ENCODE measurements at places on chromosomes 5 and 9.

- no peaks in the 10 kb centered on the region for H3K4me1 ChIP-seq
- no peak overlapping the region for H3K27ac ChIP-seq
- no peaks in the 10 kb centered on the region for H3K36me3 ChIP-seq
- peaks cover 3% of the 10 kb centered on the region for H3K27me3 ChIP-seq
Observed at GRCh38 chr5:32767948-32768467, 56.9 kb downstream of the NPR3 start.

GRCh38 chr9:111872886-111873285, 23.7 kb upstream of the UGCG start:
- no peak overlapping the region for H3K27ac ChIP-seq
- no peaks in the 10 kb centered on the region for H3K27me3 ChIP-seq
- peaks cover 4% of the 10 kb centered on the region for H3K4me1 ChIP-seq
- no peak overlapping the region for H3K4me3 ChIP-seq
- no peaks in the 10 kb centered on the region for H3K36me3 ChIP-seq

DNA sequence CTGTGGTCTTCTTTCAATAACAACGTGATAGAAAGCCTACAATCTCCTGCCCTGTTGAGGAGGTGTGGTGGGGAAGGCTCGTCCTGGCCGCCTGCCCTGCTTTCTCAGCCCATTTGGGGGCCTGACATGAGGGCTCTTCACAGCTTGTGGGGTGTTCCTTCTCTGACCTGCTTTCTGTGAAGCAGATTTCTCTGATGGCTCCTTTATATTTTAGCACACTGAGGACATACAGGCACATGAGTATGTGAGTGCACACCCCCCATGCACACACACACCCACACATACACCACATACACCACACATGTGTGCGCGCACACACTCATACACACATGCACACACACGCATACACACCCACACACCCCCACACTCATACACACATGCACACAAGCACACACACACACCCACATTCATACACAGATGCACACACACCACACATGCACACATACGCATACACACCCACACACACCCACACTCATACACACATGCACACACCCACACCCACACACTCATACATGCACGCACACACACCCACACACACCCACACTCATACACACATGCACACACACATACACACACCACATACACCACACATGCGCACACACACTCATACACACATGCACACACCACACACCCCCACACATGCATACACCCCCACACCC, 117.5 kb downstream of the COL5A1 start:
- no peaks in the 10 kb centered on the region for H3K4me1 ChIP-seq
- no peaks in the 10 kb centered on the region for H3K27me3 ChIP-seq
- no peak overlapping the region for H3K4me3 ChIP-seq
- no peaks in the 10 kb centered on the region for H3K36me3 ChIP-seq
- no peak for DNase-seq

- H3K4me3 ChIP-seq, result peak within 1 kb of the TSS; percentile 56
- peaks cover 18% of the 10 kb centered on the region for H3K36me3 ChIP-seq
- no peaks in the 10 kb centered on the region for H3K27me3 ChIP-seq
- DNase-seq, result peak; percentile 65
- H3K27ac ChIP-seq, result peak within 1 kb of the TSS; percentile 89
Observed at GRCh38 chr5:177446200-177447065, at the start of gene PRR7. Gene PRR7, plus strand, starts transcription at chr5:177446814. Its CDS starts 8,254 bp downstream, at chr5:177455068.

- no peaks in the 10 kb centered on the region for H3K4me1 ChIP-seq
- no peak overlapping the region for H3K4me3 ChIP-seq
- peaks cover 9% of the 10 kb centered on the region for H3K27me3 ChIP-seq
- H3K27ac ChIP-seq, result no peak overlapping the region
- DNase-seq, result no peak
Observed at GRCh38 chr5:124660229-124661093, 86.0 kb downstream of the ZNF608 start.

DNA sequence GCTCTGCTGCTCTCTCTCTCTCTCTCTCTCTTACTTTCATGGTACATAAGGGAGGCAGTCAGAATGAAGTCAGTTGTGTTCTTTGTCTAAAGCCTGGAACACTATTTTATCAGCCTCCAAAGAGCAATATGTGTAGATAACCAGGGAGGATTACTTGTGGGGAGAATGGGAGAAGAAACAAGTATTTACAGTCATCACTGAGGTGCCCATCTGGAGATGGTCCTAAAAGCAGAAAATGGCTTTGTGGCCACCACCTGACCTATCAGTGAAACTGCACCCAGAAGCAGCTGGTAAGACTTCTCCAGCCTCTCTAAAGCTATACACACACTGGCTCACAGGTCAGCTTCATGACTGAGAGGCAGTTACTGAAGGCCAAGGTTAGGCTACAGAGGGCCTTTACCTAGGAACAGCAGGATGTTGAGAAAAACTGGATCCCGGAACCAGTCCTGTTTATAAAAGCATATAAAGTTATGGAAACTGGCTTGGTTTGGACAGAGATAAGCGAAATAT, 75.1 kb downstream of the MRPS27 start:
- no peaks in the 10 kb centered on the region for H3K27me3 ChIP-seq
- H3K27ac ChIP-seq, result no peak overlapping the region
- H3K36me3 ChIP-seq, result no peaks in the 10 kb centered on the region
- DNase-seq, result no peak

GRCh38 chr5:60334281-60334713, 365.7 kb downstream of the DEPDC1B start:
- H3K36me3 ChIP-seq, result no peaks in the 10 kb centered on the region
- H3K27ac ChIP-seq, result no peak overlapping the region
- H3K4me3 ChIP-seq, result no peak overlapping the region
- no peaks in the 10 kb centered on the region for H3K4me1 ChIP-seq
- no peak for DNase-seq

GRCh38 chr9:26523577-26523976, 369.0 kb downstream of the CAAP1 start:
- no peaks in the 10 kb centered on the region for H3K36me3 ChIP-seq
- no peak overlapping the region for H3K27ac ChIP-seq
- H3K27me3 ChIP-seq, result no peaks in the 10 kb centered on the region
- no peak for DNase-seq
- H3K4me1 ChIP-seq, result no peaks in the 10 kb centered on the region

DNA sequence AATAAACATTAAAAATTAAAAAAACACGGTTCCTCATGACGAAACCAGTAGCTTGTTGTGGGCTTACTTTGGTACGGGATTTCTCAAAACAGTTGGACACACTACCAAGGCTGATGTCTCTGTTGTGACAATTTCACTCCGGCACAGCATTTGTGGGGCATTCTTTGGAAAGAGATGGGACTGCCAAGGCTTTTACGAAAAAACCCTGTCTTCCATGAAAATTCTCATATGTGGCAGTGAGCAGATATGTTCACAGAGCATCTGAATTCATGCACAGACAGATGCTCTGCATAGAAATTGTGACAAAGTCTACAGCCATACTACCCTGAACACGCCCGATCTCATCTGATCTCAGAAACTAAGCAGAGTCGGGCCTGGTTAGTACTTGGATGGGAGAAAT, 17.8 kb upstream of the SHROOM1 start:
- no peak overlapping the region for H3K4me3 ChIP-seq
- H3K36me3 ChIP-seq, result no peaks in the 10 kb centered on the region
- no peaks in the 10 kb centered on the region for H3K27me3 ChIP-seq
- H3K4me1 ChIP-seq, result no peaks in the 10 kb centered on the region

GRCh38 chr5:120706877-120707276, 242.8 kb downstream of the PRR16 start:
- no peak overlapping the region for H3K4me3 ChIP-seq
- no peak for DNase-seq
- H3K4me1 ChIP-seq, result no peaks in the 10 kb centered on the region
- no peaks in the 10 kb centered on the region for H3K27me3 ChIP-seq
- no peaks in the 10 kb centered on the region for H3K36me3 ChIP-seq

All from CD4-positive, alpha-beta T cell (primary cell).